ENCODE measurements at places on chromosomes 16 and 17.

- peak; percentile 43 for DNase-seq
Measured at GRCh38 chr16:87463722-87464690, 28.8 kb downstream of the ZCCHC14 start.

- DNase-seq, result peak; percentile 76
Measured at GRCh38 chr17:14197586-14197985, 39.1 kb downstream of the CDRT15 start.

- DNase-seq, result no peak
Measured at GRCh38 chr16:50494501-50495491, 53.4 kb upstream of the NKD1 start.

DNA sequence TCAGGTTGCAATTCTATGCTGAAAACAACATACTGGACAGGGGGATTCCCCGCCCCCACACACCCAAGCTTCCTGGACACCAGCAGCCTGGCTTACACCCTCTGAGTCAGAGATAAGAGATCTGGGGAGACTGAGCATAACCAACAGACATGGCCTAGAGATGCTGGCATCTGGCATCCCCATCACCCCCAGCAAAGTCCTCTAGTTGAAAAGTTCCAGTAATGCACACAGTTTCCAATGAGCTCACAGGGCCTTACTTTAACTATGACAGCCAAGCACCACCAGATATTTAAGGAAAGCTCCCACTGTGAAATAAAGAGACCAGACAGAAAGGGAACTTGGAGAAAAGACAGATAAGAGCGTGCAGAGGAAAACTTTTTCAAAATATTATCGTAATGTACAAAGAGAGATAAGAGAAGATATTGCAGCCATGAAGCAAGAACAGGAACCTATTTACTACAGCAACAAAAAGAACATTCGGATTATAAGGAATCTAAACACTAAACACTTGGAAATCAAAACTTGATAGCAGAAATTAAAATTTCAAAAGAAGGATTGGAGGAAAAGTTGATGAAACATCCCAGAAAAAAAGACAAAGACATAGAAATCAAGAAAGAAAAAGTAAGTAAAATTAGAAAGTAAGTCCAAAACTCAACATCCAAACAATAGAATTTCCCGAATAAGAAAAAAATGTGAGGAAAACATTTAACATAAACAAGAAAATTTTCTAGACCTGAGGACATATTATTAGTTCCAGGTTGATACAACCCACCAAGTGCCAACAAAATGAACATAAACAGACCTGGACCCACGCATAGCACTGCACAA, 17.2 kb upstream of the ALOX15 start:
- peak; percentile 37 for DNase-seq

DNA sequence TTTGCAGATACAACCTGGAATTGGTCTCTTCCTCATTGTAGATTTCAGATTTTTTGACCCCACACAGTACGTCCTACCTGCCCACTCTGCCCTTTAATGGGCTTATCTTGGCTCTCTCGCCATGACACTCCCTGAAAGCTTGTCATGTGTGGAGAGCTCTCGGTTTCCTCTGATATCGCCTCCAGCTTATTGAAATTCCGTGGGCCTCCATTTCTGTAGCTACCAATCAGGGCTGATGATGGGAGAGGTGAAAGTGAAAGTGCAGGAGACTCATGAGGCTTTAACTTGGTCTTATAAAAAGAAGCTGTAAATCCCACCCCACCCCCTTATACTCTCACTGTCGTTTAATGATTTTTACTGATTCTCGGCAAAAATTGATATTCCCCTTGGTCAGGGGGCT, 17.7 kb downstream of the HOXB1 start:
- peak; percentile 58 for DNase-seq

- DNase-seq, result peak; percentile 84
Measured at GRCh38 chr17:6831661-6832263, at the start of gene TEKT1. TEKT1 (minus strand) TSS chr17:6831729; CDS start chr17:6830376, 1,353 bp downstream.

DNA sequence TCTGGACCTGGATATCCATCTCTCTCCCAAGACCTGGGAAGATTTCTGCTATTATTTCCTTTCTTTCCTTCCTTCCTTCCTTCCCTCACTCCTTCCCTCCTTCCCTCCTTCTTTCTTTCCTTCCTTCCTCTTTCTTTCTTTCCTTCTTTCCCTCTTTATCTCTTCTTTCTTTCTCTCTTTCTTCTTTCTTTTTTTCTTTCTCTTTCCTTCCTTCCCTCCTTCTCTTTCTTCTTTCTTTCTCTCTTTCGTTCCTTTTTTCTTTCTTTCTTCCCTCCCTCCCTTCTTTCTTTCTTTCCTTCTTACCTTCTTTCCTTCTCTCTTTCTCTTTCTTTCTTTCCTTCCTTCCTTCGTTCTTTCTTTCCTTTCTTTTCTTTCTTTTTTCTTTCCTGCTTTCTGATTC, 37.8 kb upstream of the N4BP1 start:
- DNase-seq, result no peak

- DNase-seq, result no peak
Measured at GRCh38 chr17:4453812-4454591, 20.3 kb downstream of the SPNS3 start.

All from activated naive CD4-positive, alpha-beta T cell treated with anti-CD3 and anti-CD28 coated beads, Interleukin-2, amount 10 ng/mL, durations not matched to agents 7 days and 5 days (primary cell).